Activated CD8-positive, alpha-beta memory T cell treated with anti-CD3 and anti-CD28 coated beads for 1 hour (primary cell): ENCODE measurements at places on chromosomes 2 and 18.

GRCh38 chr2:55894720-55895119 lies 28.9 kb downstream of the EFEMP1 start:
- DNase-seq: no peak

GRCh38 chr2:96964221-96964905 lies 22.0 kb downstream of the FAM178B start:
- no peak for DNase-seq

DNA sequence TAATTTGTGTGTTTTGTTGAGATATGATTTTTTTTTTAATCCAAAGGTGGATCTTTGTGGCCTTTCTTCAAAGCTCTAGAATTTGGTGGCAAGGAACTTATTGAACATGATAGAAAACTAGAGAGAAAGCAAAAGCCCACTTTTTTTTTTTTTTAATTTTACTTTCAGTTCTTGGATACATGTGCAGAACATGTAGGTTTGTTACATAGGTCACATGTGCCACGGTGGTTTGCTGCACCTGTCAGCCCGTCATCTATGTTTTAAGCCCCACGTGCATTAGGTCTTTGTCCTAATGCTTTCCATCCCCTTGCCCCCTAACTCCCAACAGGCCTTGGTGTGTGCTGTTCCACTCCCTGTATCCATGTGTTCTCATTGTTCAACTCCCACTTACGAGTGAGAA lies 135.9 kb downstream of the RHBDD1 start:
- DNase-seq: no peak

DNA sequence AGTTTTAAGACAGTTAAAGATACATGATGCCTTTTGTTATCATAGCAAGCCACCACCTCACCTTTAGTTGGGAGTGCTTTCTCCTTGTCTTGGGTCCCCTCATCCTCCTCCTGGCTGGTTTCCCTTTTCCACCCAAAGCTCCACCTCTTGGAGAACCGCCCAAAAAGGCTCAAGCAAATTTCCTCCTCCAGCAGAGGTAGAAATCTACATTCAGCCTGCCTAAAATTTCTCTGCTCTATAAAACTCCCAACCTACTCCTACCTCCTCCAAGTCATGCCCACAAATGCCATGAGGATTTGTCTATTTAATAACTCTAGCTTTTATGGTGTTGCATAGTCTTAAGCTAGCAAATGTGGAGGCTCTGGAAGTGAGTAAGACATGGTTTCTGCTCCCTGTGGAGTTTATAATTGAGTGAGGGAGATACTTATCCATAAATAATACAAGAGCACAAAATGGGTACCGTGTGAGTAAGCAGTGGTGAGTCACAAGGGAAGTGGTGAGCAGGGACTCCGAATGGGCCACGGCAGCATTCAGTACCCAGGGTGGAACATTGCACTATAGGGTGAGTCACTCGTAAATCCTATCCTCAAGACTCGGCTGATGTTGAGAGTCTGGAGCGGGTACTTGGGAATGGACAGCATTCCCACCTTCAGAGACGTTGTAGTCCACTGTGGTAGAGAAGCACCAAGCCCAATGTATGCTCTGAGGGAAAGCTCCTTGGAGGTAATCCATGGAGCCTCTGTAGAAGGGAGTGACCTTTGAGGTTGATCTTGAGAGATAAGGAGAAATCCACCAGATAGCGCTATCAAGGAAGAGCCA lies 146.3 kb downstream of the RTN4 start:
- DNase-seq: no peak

DNA sequence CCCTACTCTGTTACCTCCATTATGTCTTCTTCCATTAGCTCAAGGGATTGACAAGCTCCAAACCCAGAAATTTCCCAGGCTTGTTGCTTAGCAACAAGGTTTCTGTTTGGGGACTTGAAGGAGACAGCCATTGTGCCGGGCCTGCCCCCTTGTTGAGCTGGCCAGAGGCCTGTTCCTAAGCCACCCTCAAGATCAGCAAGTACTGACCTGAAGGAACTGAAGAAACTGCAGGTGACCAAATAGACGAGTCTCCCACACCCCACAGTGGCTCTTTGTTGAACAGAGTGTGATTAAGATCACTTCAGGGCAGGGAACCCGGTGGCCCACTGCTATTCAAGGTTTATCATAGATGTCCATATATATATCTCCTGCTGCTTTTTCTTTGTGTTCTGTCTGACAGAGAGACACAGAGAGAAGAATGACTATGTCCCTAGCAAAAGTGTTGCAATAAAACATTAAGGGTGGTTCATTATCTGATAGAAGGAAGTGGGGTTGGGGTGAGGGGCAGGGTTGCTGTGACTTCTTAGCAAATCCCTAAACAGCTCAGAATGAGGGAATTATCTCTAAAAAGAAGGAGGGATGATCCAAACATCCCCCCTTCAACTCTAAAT lies 69.2 kb downstream of the RNF144A start:
- no peak for DNase-seq

DNA sequence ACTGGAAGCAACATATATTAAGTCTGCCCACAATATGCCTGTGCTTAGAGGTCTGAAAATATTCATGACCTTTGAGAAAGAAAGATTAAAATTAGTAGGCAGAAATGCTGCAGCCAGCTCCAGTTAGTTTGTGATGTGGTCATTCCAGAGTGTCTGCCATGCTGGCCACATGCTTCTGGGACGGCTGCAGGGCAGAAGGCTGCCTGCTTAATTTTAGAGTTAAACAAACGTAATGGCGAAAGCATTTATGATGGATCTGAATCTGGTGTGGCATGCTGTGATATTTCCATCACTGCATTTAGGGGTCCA lies 95.4 kb downstream of the FHOD3 start:
- no peak for DNase-seq

GRCh38 chr2:58911877-58912276 lies 670.8 kb upstream of the FANCL start:
- no peak for DNase-seq

DNA sequence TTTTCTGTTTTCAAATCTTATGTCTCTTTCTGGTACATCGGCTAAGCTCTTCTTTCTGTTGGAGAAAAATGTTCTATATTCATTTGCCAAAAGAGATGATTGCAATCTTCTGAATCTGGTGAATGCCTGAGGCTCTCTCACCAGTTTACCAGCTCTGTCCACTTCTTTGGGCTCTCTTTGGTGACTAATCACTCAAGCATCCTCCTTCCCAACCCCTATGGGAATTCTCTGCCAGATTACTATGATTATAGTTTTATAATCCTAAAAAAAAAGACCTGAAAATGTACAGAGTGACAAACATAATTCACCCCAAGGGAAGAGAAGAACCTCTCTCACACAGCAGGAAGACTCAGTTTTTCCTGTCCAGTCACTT lies 187.3 kb downstream of the CAMKMT start:
- DNase-seq: no peak

DNA sequence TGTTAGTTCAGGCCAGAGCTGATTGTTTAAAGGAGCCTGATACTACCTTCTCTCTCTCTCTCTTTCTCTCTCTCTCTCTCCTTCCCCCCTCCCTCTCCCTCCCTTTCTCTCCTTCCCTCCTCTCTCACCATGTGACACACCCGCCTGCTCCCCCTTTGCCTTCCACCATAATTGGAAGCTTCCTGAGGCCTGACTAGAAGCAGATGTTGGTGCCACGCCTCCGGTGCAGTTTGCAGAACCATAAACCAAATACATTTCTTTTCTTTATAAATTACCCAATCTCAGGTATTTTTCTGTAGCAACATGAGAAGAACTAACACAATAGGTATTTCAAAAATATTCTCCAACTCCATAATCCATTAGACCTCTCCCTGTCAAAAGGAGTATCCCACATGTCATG lies 62.4 kb downstream of the ANKRD62 start:
- DNase-seq: no peak

DNA sequence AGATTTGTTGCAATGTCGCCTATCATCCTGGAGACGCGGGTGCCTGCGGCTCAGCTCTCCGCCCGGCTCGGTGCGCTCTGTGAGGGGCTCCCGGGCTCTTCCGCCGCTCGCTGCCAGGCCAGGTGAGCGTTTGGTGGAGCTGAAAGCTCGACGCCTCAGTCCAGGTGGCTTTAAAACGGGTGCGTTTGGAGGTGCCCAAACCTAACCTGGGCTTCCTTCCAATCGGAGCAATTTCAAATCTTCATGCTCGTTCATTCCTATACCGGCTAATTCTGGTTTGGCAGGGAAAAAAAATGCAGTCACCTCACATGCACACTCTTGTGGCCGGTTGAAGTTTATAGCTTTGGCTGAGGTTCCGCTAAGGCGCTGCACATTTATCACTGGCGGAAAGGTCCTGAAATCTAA lies at the start of gene SLC16A14:
TSS of gene SLC16A14 (minus strand) at position 274 of the 405 bp plus-strand sequence. CDS start 9,572 bp downstream, outside the sequence.
- DNase-seq: no peak

GRCh38 chr2:45152691-45153090 lies 143.4 kb upstream of the SIX2 start:
- DNase-seq: no peak

DNA sequence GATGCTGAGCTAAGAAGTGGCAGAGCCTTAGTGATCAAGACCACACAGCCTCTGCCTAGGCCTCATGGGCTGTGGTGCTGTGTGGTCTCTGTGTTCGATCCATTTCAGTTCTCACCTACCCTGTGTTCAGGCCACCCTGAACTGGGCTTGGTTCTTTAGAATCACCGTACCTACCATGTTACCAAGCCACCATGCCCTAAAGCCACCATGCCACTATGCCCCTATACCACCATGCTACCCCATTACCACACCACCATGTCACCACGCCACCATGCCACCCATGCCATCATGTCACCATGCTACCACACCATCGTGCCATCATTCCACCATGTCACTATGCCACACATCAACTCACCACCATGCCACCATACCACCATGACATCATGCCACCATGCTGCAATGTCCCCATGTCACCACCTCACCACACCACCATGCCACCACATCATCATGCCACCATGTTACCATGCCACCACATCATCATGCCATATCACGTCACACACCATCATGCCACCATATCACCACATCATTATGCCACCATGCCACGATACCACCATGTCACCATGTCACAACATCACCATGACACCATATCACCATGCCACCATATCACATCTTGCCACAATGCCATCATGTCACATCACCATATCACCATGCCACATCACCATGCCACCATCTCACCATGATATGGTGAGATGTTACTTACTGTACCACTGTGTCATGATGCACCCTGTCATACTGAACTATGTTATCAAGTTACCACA lies 191.0 kb upstream of the ARL4C start:
- DNase-seq: no peak

GRCh38 chr2:1769703-1770422 lies 25.5 kb upstream of the PXDN start:
- DNase-seq: peak; percentile 16

DNA sequence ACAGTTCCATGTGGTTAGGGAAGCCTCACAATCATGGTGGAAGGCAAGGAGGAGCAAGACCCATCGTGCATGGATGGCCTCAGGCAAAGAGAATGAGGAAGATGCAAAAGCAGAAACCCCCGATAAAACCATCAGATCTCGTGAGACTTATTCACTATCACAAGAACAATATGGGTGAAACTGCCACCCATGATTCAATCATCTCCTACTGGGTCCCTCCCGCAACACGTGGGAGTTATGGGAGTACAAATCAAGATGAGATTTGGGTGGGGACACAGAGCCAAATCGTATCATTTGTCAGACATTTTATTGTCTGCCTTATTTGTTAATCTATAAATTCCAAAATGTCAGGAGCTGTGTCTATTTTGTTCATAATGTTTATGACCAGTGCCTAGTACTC lies 17.6 kb downstream of the NBAS start:
- no peak for DNase-seq

DNA sequence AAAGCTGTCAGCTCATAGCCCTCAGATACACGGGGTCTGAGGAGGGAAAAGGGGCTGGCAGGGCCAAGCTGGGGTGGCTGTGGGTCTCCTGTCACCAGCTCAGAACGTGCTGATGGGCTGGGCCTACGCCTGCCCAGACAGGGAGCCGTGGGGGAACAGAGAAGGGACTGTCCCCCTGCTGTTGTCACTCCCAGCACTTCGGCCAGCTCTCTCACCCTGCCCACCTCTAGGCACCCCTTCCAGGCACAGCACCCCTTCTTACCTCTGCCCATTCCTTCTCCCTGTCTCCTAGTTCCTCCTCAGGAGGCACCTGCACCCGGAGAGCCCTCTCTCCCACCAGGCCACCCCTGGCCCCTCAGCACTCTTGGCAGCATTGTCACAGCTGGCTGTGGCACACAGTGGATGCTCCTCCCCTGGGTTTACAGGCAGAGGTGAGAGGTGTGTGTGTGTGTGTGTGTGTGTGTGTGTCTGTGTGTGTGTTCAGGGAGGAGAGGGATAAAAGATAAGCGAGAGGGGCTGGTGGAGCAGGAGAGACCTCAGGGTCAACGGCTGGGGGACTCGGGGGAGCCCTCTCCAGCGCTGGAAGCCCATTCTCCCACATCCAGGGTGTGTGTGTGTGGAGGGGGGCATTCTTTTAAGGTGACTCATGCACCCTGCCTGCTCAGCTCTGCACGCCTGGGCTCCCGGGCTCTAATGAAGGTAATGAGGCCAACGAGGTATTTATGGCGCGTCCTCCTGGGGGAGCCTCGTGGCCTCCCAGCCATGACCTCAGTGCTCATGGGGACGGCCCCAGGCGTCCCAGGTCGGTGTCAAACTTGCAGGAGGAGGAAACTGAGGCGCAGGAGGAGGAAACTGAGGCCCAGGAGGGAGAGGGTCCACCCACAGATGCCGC lies 66.1 kb upstream of the SMAD7 start:
- DNase-seq: no peak

DNA sequence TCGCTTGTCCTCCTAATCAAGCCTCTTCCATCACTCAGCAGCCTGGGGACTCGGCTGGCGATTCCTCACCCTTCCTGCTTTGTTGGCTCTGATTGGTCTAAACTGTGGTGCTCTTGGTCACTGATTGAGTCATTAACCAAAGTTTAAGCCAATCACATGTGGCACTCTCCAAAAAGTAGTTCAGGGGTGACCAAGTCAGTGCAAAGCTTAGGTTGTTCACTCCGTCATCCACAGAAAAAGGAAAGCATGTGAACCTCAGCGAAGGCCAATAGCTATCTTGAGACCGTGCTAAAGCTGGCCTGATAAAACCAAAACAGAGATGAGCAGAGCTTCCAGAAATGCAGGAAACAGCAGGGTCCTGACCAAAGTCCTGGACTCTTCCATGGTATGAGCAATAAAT lies 4.9 kb downstream of the ALPK2 start:
- no peak for DNase-seq

DNA sequence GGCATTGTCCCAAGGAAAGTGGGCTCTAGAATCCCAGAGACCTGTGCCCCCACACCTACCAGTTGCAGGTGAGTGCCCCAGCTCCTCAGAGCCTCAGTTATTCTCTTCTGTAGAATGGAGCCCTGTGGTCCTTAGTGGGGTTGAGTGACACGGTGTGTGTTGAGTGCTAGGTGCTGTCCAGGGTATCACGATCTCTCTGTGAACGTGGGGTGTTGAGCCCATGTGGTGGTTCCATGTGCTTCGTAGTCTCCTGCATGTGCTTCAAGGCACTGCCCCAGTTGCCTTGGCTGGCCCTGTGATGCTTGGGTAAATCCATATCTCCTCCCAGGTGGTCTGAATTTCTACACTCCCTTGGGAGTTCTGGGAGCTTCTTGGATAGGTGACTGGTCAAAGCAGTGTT lies 54.9 kb downstream of the SH3RF3 start:
- no peak for DNase-seq

DNA sequence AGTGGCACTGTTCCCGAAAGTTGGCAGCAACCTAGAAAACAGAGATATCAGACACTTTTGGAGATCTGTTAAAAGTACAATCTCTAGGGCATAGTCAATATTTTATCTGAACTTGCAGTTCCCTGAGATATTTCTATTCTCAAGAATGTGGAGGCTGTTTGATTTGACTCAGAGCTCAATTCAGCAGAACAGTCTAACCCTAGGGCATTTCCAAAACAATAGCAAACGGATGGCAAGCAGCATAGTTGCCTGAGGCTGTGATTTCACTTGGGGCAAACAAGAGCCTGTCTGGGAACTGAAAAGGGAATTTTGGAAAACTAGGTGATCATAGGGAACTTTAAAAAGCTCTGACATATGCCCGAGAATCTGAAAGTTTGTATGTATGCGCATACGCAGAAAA lies 772.8 kb upstream of the LRRTM1 start:
- DNase-seq: no peak
